ENCODE measurements at places on chromosomes 3 and 15.

DNA sequence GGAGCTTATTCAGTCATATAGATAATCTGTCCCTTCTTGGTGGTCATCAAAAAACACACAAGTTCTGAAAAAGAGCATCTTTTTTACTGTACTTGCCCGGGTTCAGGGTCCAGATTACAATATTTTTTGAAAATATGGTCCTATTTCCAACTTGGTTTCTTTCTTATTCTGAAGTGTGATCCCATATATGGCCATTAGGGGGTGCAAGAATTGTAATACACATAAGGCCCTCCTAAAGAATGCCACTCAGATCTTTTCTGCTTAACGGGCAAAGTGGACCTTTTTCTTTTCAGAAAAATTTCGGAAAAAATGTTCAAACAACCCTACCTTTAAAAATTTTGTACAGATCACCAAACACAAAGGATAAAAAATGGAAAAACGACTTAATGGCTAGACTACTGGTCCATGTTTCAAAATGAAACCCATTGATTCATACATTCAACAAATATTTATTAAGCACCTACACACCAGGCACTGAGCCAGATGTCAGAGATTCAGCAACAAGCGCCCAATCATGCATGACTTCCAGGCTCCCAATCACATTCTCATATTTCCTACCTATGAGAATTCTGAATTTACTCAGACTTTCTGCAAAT lies 102.0 kb upstream of the MYRIP start:
- peak; percentile 59 for DNase-seq

DNA sequence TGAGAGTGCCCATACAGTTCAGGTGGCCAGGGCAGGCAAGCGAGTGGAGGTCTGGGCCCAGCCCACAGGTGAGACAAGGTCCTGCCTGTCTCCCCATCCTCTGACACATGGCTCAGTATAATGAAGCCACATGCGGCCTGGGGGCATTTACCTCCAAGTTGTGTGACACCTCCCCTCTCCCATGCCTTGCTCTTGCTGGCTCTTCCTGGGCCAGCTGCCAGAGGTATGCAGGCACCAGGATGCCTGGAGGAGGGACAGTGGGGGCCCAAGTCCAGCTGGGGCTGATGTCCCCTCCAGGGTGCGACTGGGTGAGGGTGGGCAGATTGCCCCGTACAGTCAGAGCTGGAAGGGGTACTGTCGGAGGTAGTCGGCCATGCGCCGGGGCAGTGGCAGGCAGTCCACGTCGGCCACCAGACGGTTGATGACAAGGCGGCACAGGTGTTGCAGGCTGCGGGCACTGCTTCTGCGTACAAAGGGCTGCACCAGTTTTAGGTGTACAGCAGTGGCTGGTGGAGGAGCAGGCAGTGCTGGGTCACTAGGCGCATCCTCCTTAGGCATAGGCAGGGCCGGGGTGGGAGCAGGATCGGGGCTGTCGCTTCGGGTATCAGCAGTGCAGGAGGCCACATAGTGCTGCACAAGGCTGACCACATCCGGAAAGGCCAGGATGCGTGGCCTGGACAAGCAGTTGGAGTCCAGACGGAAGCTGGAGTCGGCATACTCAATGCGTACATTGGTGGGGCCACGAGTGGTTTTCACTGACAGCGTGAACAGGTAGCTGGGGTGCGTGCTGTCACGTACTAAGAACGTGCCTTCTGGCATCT lies 4.1 kb downstream of the CISH start:
- no peak for DNase-seq

GRCh38 chr3:56849698-56850097 lies 47.9 kb upstream of the ARHGEF3 start:
- DNase-seq: no peak

- DNase-seq: no peak
Measured at GRCh38 chr3:183192650-183193300, 30.2 kb upstream of the LAMP3 start.

DNA sequence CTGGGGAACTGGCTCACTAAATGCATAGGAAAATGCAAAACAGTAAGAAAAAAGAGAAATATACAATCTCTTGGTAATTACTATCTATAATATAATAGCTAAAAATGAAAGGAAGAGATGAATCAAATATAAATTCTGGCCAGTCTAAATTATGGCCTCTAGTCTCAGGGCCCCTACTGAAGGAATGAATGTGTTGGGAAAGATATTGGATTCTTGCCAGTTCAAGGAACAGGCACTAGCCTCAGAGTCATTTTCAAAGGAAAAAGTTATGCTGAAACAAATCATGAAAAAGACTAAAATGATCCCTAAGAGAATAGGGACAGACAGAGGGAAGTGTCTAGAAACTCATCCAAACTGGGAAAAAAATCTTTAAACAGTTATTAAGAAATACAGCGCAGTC lies 62.4 kb downstream of the C3orf80 start:
- no peak for DNase-seq

- DNase-seq: no peak
Measured at GRCh38 chr3:156811089-156811862, 14.9 kb upstream of the LEKR1 start.

GRCh38 chr3:56277236-56277635 lies 191.0 kb downstream of the ERC2 start:
- no peak for DNase-seq

GRCh38 chr3:128091586-128091985 lies 32.0 kb downstream of the RUVBL1 start:
- DNase-seq: no peak

DNA sequence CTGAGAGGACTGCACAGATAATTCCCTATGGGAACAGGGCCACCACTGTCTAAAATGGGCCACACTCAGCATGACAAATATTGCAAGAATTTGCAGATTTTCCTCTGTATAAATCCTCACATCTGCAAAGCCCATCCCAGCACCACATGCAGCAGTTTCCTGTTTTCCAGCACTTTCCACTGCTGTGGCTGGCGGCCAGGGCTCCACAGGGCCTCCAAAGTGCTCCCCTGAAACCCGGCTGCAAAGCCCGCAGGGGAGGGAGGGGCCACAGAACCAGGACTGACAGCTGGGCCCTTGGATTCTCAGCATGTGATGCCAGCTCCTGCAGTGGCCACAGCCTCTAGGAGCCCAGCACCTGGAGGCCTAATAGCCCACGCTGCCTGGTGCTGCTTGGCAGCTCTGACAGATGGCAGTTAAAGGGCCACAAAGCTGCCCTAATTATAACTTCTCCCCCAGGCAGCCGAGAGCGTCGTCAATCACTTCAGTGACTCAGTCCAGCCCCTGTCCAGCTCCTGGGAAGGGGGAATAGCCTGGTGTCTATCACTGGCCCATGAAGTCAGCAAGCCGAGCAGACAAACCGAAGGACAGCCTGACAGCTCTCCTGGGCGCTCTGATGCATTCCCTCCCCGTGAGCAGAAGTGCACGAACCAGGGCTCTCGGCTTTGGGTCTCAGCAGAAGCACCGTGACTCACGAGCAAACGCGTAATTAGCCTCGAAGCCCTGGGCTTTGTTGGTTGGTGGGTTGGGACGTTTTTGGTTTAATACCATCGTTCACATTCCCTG lies 4.7 kb downstream of the LRRC15 start:
- DNase-seq: peak; percentile 72

DNA sequence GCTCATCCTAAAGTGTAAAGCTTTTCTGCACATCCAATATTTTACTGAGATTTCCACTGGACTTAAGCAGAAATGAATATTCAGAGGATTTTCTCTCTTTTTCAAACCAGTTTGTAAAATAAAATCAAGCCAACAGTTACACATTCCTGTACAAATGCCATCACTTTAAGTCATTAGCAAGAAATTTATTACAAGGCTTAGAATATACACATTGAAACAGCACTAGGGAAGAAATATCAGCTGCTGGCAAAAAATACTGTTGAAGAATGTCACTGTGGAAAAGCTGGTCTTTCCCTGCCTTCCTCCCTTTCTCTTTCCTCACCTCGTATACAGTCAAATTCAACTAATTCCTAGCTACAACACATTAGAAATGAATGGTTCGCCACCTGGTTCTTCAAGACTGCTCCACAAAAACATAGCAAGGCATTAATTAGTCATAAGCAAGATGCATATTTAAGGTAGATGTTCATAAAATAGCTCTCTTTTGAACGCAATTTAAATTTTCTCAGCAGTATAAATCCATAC lies 21.3 kb downstream of the PLOD2 start:
- DNase-seq: no peak

GRCh38 chr3:69451594-69451993 lies 65.7 kb upstream of the FRMD4B start:
- DNase-seq: peak; percentile 78

GRCh38 chr3:124609402-124609801 lies 120.8 kb upstream of the UMPS start:
- no peak for DNase-seq

DNA sequence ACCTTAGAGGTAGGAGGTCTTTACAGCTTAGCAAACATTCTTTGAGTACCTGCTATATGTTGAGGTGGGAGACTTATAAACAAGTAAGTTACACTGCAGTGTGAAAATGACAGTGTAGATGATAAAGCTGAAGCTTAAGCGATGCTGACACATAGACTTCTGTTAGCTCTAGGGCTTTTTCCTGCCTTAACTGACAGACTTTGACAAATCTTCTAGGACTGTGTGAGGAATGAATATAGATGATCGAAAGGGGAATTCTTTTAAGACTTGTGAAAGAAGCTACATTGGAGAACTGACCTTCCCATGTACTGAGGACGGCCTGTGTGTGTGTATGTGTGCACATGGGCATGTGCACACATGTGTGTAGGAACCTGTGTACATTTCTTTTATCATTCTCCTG lies 22.7 kb downstream of the BOC start:
- no peak for DNase-seq

DNA sequence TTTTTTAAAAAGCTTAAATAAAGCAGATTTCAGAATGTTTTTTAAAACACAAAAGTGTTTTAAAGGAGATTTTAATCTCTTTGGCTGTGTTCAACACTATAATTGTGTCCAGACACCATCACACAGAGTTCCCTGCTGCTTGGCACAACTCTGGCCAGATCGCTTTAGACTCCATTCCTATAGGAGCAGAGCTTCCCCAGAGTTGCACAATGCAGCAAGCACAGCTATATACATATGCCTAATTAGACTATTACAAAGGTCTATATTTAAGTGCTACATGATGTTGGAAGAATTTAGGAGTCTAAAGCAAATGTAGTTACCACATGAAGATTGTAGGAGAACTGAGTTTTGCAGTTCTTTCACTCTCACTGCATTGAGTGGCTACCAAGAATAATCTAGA lies 11.2 kb downstream of the SLC9A9 start:
- DNase-seq: no peak

DNA sequence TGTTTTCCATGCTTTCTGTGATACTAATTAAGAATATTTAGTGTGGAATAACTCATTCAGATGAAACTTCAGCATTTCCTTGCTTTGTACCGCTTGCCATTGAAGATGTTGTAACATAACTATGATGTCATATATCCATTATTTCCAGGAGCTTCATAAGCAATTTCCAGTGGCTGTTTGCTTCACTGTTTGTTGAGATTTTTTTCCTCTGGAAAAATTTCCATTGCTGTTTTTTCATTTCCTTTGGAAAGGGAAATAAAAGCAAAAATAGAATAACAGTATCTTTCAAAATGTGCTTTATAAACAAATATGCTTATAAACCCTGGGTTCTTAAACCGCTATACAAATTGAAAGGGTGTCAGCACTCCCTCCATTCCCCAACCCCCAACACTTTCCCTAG lies 319.6 kb upstream of the SEMA6D start:
- no peak for DNase-seq

GRCh38 chr15:49979705-49980382 lies 139.2 kb downstream of the ATP8B4 start:
- no peak for DNase-seq

DNA sequence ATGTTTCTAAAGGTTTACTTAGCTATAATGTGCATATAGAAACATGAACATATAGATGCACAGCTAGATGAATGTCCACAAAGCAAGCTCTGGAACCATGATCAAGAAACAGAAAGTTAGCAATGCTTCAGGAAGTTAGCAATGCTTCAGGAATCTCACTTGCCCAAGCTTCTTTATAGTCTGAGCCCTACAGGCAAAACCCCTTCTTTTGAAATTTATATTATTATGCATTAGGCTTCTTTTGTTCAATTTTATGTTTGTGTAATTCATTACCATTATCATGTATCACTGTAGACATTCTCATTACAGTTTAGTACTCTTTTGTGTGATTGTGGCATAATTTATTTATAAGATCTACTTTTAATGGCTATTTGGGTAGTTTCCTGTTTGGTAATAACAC lies 286.4 kb upstream of the BCHE start:
- no peak for DNase-seq

GRCh38 chr3:64213224-64213878 lies 11.9 kb downstream of the PRICKLE2 start:
- DNase-seq: no peak

- no peak for DNase-seq
Measured at GRCh38 chr15:83435782-83436181, 11.4 kb upstream of the SH3GL3 start.

- no peak for DNase-seq
Measured at GRCh38 chr15:51672155-51672687, 9.1 kb upstream of the SCG3 start.

GRCh38 chr3:127406309-127407025 lies 118.6 kb upstream of the PRR20G start:
- DNase-seq: peak; percentile 41

- peak; percentile 28 for DNase-seq
Measured at GRCh38 chr3:177522051-177522450, 324.8 kb upstream of the TBL1XR1 start.

DNA sequence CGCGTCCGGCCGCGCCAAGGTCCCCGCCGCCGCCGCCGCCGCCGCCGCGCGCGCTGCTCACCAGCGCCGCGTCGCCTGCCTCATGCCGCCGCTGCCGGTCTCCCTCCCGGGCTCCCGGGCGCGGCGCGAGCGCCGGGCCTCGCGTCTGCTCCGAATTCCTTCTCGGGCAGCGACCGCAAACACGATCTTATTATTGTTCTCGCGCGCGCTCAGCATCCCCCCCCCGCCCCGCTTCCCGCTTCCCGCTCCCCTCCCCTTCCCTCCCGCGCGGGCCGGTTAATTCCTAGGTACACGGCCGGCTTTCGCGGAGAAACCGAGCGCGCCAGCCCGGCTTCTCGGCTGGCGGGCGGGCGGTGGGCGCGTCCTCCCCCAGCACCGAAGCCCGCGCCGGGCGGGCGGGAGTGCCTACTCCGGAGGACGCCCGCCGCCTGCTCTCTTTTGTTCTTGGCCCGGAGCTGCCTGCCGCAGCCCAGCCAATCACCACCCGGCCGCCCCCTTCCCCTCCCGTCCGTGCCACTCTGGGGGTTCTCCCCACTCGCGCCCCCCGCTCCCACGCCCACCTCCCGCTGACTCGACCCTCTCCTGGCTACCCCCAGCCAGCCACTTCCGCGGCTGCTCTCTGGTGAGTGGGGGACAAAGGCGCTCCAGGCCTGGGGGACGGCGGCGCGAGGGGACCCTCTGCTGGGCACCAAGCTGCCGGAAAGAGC lies at the start of gene HDGFL3:
HDGFL3 (minus strand) TSS at position 164 of the 707 bp plus-strand sequence. CDS start 409 bp downstream, outside the sequence.
- DNase-seq: peak; percentile 87

GRCh38 chr3:52872245-52872644 lies 25.1 kb downstream of the STIMATE start:
- no peak for DNase-seq

GRCh38 chr15:57537072-57537471 lies 54.6 kb upstream of the MYZAP start:
- DNase-seq: no peak

- no peak for DNase-seq
Measured at GRCh38 chr3:57069503-57069902, 9.0 kb downstream of the SPATA12 start.

Data from SK-N-SH (cell line).